Smooth muscle cell of bladder (primary cell): ENCODE measurements at places on chromosomes 5 and 9. TPM values are rescaled to one million over a fixed set of nuclear protein-coding genes. Genes with fewer than 3 reads are reported as not detected.

Gene GABRA1
- not detected in 2 replicates for total RNA-seq

Gene PTAR1
- 63.8 and 69.8 TPM in 2 replicates for total RNA-seq

Gene CCL21
- total RNA-seq = not detected in 2 replicates

Gene SLC6A19
- total RNA-seq = not detected in 2 replicates

Gene GALNT12
- total RNA-seq = 60.0 and 76.2 TPM in 2 replicates

Gene LECT2
- total RNA-seq = not detected in 2 replicates

Gene C9
- 0.18 TPM in 1 of 2 replicates, not detected in the other for total RNA-seq

Gene TEX53
- total RNA-seq = not detected in 2 replicates

Gene C5
- total RNA-seq = 4.5 and 4.8 TPM in 2 replicates

Gene NR2F1
- total RNA-seq = 49.5 and 55.8 TPM in 2 replicates

Gene GCNT4
- total RNA-seq = 4.3 and 6.5 TPM in 2 replicates

Gene IL3
- not detected in 2 replicates for total RNA-seq

Gene PCAT7
- not detected in 2 replicates for total RNA-seq

Gene EPB41L4B
- total RNA-seq = under 0.01 and 0.09 TPM in 2 replicates

Gene CANX
- 816 and 823 TPM in 2 replicates for total RNA-seq

Gene ISOC1
- total RNA-seq = 15.5 and 17.8 TPM in 2 replicates

Gene GABBR2
- 2.0 and 12.9 TPM in 2 replicates for total RNA-seq

Gene LHX3
- not detected in 2 replicates for total RNA-seq

Gene PCDHGA8
- 3.0 and 3.3 TPM in 2 replicates for total RNA-seq

Gene PTPRD
- 3.8 and 6.9 TPM in 2 replicates for total RNA-seq

Gene LRRC26
- total RNA-seq = not detected in 2 replicates

Gene RNF183
- total RNA-seq = not detected in 2 replicates

Gene CKMT2
- 4.1 and 17.4 TPM in 2 replicates for total RNA-seq

Gene SPINK4
- 0.74 and 2.6 TPM in 2 replicates for total RNA-seq

Gene IFNA5
- total RNA-seq = not detected in 2 replicates

Gene NR6A1
- total RNA-seq = 0.09 and 0.14 TPM in 2 replicates

Gene SLC4A9
- total RNA-seq = not detected in 2 replicates

Gene PHF24
- total RNA-seq = under 0.01 TPM in 1 of 2 replicates, not detected in the other

Gene C5orf58
- not detected in 2 replicates for total RNA-seq

Gene PCDHAC1
- total RNA-seq = 0.14 and 0.18 TPM in 2 replicates

Gene SLC27A4
- total RNA-seq = 10.2 and 14.2 TPM in 2 replicates

Gene ECSCR
- total RNA-seq = 0.14 and 0.37 TPM in 2 replicates

Gene OCLN
- total RNA-seq = 0.37 and 0.43 TPM in 2 replicates

Gene OR2Y1
- not detected in 2 replicates for total RNA-seq

Gene CDC25C
- total RNA-seq = 0.55 and 1.1 TPM in 2 replicates

Gene CDH9
- 0.18 TPM in 1 of 2 replicates, not detected in the other for total RNA-seq

Gene HSPB3
- total RNA-seq = not detected in 2 replicates

Gene SVEP1
- 134 and 151 TPM in 2 replicates for total RNA-seq

Gene TMCO6
- 4.2 and 6.8 TPM in 2 replicates for total RNA-seq

Gene RETREG1
- total RNA-seq = 0.71 and 0.92 TPM in 2 replicates

Gene LOX
- total RNA-seq = 94.2 and 171 TPM in 2 replicates

Gene ANKRD33B
- total RNA-seq = 5.5 and 8.4 TPM in 2 replicates

Gene C1QTNF3
- 0.57 and 2.0 TPM in 2 replicates for total RNA-seq

Gene PTGDS
- 2.3 and 14.1 TPM in 2 replicates for total RNA-seq

Gene TEK
- total RNA-seq = 3.0 and 19.2 TPM in 2 replicates

Gene GGTA1
- total RNA-seq = not detected in 2 replicates

Gene DDX4
- not detected in 2 replicates for total RNA-seq

Gene F12
- total RNA-seq = 0.18 and 0.28 TPM in 2 replicates
